Nephron progenitor cell (in vitro differentiated cells): ENCODE measurements at places on chromosomes 13 and 19.

- DNase-seq: no peak
Measured at GRCh38 chr13:83311886-83312577, 570.2 kb downstream of the SLITRK1 start.

- no peak for DNase-seq
Measured at GRCh38 chr19:10361569-10362011, 18.8 kb downstream of the TYK2 start.

DNA sequence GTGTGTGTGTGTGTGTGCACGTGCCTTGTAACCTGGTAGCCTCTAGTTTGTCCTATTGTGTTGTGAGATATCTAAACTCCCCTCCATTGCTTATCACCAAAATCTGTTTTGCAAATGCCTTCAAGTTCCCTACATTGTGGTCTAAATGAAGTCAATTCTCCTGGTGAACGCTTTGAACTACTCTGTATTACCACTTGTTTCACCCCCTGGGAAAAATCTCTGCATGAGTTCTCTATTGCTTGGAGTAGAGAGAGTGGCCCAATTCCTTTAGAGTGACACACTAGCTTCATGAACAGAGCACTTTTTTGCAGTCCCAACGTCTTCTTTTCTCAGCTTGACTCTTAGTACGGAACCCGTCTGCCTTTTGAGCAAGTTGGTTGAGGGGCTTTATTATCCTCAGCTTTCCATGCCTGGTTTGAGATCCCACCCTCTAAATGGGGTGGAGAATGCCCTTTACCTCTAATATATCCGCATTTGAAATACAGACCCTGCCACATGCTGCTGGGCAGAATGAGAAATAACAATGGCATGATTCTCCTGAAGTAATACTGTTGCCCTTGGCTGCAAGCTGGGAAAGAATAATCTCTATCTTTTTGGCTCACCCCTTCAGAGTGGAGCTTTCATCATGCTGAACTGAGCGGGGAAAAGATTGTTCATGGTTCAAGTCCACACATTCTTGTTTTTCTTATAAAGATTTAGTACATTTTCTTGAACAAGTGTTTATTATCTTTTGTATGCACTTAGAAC, 2545.3 kb downstream of the PCDH9 start:
- no peak for DNase-seq

- DNase-seq: no peak
Measured at GRCh38 chr13:49938314-49938713, 2.2 kb upstream of the SPRYD7 start.

DNA sequence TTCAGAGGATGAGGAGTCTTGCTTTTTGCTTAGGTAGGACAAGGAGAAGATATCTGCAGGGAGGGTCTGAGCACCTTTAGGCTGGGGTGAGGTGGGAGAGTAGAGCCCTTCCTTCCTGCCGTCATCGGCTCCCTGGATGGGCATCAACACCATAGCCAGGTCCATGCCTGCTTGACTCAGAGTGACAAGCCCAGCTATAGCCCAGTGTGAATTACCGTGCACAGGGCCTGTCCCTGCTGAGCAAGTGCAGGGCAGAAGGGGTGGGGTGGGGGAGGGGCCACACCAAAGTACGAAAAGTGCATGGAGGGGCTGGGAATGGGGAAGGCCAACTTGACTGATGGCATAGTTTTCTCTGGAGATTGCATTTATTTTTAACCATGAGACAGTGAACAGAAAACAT, 30.3 kb upstream of the RNF113B start:
- DNase-seq: no peak

DNA sequence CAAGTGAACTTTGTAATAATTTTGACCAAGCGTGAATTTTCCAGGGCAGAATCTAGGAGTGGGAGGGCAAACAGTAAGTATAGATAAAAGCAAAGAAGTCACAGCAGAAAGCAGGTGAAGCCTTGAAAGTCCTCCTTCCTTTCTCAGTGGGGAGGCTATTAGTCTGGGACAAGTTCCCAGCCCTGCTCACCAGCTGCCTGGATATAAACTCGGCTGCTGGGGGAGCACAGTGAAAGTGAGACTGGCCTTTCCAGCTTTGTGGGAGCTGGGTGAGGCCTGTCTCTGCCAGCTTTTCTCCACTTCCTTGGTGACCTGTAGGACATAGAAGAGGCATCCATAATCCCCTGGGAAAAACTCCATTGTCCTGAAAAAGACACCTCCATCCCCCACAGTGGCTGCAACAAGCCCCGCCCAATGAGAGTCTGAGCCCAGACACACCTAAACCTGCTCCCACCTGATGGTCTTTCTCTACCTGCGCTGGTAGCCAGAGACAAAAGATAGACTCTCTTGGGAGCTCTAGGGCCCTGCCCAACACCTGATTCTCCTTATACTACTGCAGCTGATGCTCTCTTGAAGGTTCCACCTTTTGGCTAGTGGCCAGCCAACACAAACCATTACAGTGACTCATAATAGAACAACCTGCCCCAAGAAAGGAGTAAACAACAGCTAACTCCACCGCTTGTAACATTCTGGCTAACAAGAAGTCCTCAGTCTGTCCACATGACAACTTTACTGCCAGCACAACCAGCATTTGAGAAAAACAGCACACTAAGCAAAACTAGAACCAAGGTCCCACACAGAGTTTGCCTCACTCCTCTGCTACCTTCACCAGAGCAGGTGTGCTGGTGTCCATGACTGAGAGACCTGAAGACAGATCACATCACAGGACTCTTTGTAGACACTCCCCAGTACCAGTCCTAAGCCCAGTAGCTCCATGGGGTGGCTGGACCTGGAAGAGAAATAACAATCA, 252.2 kb upstream of the SLITRK6 start:
- DNase-seq: no peak

DNA sequence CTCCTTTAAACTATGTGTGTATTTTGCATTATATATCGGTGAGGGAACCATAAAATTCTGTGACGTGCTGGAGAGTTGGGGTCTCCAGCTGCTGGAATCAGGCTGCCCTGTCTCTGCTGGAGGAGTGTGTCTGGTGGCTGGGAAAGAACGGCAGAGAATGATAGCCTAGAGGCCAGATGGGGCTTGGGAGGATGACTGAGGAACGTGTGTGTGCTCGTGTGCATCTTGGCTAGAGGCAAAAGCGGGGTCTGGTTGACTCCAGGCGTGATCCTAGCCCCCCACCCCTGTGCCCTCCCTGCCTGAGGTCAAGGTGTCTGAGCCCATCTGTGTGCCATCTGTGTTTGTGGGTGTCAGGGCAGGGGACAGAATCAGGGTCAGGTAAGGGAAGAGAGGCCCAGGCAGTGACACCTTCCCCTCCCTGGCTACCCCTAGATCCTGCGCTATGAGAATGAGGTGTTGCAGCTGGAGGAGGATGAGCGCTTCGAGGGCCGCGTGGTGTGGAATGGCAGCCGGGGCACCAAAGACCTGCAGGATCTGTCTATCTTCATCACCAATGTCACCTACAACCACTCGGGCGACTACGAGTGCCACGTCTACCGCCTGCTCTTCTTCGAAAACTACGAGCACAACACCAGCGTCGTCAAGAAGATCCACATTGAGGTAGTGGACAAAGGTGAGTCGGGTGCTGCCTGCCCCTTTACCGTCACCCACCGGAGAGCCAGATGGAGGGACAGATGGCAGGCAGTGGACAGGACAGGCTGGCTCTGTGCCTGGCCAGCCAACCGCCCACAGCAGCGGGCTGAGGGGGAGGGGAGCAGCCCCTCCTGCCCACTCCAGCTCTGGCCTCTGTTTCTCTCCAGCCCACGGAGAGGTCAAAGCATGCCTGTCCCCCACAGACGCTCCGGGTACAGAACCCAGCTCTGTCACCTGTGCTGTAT, 3.1 kb downstream of the SCN1B start:
- no peak for DNase-seq

DNA sequence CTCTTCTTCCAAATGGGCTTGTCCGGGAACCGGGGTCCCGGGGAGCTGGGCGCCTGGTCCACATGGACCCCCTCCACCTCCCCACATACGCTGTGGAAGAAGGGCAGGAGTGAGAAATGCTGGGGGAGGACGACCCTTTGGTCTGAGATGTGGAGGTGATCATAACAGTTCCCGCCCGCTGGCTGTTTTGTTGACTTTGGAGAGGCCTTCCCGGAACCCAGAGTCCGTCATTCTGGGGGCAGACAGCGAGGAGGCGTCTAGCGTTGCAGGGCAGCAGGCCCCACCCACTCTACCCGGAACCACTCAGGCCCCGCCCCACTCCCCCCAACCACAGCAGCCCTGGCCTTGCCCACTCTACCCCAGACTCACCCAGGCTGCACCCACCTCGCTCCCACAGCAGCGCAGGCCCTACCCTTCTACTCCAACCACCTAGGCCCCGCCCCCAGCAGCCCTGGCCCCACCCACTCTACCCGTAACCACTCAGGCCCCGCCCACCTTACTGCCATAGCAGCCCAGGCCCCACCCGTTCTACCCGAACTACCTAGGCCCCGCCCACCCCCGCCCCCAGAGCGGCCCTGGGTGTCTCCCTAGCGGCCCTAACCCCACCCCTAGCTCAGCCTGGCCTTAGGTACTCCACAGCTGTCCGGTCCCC, 7.1 kb downstream of the GPR108 start:
- peak; percentile 81 for DNase-seq

- no peak for DNase-seq
Measured at GRCh38 chr13:44231786-44232516, 141.7 kb upstream of the SERP2 start.

DNA sequence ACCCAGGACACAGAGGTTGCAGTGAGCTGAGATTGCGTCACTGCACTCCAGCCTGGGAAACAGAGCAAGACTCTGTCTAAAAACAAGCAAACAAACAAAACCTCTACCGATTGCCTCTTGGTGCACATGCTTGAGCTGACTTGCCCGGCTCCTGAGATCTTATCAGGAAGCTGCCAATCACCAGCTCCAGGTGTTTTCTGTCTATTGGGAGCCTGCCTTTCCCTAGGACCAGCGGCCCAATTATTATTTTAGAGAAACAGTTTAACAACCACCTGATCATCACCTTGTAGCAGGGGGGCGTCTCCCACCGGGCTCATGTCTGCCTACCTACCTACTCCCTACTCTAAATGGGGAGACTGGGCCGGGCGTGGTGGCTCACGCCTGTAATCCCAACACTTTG, 10.8 kb downstream of the CLEC4M start:
- no peak for DNase-seq

DNA sequence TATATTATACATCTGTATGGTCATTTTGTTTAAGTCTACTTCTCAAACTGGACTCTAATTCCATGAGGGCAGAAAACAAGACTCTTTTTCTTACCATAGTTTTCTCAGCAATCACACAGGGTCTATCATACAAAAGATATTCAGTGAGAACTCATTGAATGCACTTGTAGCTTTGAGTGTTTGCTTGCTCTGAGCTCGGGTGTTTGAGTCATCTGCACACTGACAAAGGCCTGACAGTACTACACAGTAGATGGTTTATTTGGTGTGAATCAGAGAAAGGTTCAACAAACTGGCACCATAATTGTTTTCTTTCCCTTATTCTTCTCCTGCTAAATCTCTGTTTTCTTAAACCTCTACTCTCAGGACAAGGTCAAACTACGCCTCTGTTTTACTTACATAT, 586.4 kb downstream of the LMO7 start:
- no peak for DNase-seq

DNA sequence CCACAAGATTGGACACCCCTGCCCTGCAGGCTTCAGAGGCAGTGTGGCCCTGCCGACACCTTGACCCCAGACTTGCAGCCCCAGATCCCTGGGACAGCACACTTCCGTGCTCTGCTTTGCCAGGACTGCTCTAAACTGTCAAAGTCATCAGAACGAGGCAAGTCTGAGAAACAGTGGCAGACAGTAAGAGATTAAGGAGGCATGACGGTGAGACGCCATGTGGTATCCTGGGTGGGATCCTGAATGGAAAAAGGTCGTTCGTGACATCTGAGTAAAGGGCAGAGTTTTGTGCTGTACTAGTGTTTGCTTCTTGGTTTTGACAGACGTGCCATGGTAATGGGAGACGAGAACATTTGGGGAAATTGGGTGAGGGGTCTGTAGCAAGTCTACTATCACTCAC, 13.8 kb downstream of the ZNF579 start:
- no peak for DNase-seq

DNA sequence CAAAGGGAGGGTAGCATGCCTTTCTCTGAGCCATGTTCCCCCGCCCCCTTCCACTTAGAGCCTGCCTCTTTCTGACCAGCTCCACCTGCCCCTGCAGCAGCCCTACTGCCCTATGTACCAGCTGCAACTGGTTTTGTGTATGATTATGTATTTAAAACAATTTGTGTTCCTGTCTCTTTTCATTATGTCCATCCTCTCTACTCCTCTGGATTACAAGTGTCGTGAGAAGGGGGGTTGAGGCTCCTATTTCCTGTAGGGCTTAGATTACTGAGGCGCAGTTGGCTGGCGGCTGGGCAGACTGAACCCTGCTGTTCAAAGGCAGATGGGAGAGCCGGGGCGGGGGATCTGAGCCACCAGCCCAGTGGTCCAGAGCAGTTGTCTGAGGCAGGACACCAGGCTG, 213.3 kb downstream of the KCNRG start:
- no peak for DNase-seq

DNA sequence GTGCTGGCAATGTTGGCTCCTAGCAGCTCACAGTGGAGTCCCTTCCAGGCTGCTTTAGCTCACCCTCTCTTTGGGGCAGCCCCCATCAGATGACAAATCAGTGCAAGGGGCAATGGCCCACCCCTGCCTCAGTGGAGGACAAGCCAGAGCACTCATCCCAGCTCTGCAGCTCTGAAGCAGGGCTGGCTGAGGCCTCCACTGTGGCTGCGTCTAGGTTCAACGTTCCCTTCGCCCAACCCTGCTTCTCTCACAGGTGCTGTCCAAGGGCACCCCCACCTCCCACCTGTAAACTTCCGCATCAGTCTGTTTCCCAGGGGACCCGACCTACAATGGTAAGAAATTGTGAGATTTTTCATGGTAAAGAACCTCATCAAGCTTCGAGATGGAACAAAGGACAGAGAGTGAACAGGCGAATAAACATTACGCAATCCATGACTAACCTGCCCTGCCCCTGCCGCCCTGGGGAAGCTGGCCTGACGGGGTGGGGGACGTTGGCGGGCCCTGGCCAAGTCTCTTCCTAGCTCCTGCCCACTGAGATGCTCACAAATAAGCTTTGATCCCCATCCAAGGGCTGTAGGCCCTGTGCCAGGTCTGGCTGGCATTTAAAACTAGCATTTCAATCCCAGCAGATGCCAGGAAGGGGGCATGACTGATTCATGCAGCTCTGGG, 40.5 kb downstream of the DZIP1 start:
- DNase-seq: no peak

DNA sequence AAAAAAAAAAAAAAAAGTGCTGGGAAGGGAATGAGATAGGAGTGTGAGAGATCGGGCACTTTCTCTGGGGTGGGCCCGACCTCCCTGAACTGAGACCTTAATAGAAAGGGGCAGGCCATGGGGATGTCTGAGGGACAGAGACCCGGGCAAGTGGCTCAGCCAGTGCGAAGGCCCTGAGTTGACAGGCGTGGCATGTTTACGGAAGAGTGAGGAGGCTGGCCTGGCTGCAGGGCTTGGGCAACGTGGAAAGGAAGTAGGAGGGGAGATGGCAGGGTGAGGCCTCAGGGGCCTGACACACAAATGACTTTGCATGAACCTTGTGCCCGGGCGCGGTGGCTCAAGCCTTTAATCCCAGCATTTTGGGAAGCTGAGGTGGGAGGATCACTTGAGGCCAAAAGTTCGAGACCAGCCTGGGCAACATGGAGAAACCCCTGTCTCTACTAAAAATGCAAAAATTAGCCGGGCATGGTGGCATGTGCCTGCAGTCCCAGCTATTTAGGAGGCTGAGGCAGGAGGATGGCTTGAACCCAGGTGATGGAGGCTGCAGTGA, 13.9 kb downstream of the FCHO1 start:
- no peak for DNase-seq
